ENCODE measurements at places on chromosomes 4 and X.

DNA sequence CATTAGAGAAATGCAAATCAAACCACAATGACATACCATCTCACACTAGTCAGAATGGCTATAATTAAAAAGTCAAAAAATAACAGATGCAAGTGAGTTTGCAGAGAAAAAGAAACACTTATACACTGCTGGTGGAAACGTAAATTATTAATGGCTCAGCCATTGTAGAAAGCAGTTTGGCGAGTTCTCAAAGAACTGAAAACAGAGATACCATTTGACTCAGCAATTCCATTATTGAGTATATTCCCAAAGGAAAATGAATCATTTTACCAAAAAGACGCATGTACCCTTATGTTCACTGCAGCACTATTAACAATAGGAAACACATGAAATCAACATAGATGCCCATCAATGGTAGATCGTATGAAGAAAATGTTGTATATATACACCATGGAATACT, 75.0 kb downstream of the NAA11 start:
- no peak for DNase-seq

- DNase-seq = no peak
These were observed 61.2 kb upstream of the HOPX start for GRCh38 chr4:56742080-56742871.

DNA sequence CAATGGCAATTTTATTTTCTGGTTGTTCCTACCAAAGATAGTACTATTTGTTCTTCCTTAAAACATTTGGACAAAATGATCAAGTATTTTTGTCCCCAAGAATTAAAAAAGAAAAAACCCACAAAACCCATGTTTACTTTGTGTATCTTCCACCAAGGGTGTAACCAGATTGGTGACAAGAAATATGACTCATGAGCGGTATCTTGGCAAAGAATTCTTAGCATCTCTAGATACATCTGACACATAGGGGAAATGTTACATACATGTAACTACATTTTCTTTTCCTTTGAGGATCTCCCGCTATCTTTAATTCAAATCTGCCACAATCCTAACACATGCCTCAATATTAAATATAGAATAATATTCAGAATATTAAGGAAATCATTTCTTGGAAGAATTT, 78.7 kb downstream of the WDFY3 start:
- no peak for DNase-seq

DNA sequence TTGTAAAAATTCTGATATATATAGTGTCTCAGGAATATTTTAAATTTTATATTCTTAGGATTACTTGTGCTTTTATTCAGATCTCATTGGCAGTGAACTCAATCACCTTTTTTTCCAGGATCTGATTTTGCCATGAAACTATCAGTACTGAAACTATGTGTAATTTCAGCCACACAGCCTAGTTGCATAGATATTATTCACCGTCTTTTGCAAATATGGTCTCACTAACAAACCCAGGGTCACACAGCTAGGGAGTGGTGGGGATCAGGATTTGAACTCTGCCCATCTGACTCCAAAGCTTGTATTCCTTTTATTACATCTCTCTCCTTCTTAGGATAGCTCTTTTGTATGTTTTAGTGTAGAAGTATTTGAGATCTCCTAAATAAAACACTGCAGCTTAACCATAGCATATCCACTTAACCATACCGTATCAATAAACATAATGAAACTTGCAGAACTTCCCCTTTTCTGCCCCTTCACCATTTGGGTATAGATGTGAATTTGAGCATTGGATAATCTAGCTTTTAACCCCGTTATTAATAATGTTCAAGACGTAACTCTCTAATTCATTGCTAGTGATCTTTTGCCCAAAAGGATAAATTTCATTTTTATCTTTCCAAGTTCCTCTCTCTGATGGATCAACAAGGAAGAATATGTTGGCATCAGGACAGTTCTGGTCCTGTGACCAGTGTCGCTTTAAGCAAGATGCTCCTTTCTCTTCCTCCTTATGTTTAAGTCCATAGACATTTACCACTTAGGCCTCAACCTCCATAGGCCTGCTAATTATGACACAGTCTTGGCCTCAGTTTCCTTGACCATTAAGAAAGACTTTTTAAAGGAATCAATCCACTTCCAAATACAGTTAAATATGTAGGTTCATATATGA, 74.6 kb downstream of the RAPGEF2 start:
- no peak for DNase-seq

Data from NCI-H1930 (cell line).